Stimulated activated CD8-positive, alpha-beta memory T cell treated with anti-CD3 and anti-CD28 coated beads, Interleukin-4, amount 100 ng/mL, for 48 hours (primary cell): ENCODE measurements at places on chromosomes 12 and 14.

- no peak for DNase-seq
These were observed 186.8 kb upstream of the PRICKLE1 start for GRCh38 chr12:42776396-42776795.

DNA sequence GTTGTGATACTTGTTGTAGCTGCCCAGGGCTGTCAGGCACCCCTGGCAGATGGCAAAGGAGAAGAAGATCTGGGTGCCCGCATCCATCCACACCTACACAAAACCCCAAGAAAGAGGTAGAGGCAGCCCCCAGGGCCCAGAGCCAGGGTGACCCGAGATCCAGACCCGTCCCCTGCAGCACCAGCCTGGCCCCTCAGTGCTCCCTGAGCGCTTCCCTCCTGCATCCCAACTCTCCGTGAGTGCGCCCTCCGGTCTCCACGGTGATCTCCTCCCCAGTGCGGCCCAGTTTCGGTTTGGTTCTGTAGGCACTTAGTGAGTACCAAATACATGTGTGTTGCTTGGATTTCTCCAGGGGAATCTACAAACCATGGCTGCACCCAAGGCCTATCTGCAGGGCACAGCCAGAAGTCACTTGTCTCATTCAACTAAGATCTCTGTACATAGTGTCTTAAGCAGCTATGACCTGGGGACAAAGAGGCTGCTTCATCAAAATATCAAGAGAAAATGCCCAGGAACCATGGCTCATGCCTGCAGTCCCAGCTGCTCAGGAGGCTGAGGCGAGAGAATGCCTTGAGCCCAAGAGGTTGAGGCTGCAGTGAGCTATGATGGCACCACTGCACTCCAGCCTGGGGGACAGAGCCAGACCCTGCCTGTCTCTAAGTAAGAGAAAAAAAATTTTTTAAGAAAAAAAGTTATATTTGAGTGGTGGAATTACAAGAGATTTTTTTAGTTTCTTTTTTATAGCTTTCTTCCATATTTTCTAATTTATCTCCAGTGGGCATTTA lies 15.9 kb downstream of the SLC6A12 start:
- no peak for DNase-seq

GRCh38 chr14:76938092-76938500 lies 90.4 kb downstream of the IRF2BPL start:
- no peak for DNase-seq

DNA sequence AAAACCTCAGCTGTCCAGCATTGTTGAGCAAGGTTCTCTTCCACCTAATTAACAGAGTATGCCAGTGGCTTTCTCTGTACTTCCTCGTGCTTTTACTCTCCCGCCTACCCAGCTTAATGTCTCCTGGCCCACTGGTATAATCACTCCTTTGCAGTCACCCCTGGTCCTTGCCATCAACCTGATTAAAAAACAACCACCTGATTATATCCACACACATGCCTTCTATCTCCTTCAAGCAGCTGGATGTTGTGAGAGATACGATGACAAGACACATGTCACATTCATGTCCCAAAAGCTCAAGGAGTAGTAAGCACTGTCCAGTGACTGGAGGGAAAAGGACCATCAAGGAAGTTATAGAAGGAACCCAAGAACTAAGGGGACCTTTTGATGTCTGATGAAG lies 241.3 kb upstream of the GRIP1 start:
- no peak for DNase-seq

DNA sequence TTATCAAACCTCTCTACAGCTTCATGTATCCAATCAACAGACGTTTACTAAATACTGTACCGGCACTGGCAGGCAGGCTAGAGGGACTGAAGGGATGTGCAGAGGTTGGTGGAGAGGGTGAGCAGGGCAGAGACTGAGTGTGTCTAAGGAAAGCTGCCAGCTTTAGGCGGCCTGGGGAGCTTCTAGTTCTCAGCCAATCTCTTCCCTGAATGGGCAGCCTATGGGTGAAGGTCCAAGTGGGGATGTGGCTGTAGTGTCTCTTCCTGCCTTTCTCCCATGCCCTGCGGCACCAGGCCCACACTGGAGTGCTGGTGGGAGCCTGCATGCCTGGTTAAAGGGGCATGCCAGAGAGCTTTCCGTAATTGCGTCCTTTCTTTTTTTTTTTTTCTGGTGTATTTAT lies 239.8 kb downstream of the CACNA1C start:
- no peak for DNase-seq

DNA sequence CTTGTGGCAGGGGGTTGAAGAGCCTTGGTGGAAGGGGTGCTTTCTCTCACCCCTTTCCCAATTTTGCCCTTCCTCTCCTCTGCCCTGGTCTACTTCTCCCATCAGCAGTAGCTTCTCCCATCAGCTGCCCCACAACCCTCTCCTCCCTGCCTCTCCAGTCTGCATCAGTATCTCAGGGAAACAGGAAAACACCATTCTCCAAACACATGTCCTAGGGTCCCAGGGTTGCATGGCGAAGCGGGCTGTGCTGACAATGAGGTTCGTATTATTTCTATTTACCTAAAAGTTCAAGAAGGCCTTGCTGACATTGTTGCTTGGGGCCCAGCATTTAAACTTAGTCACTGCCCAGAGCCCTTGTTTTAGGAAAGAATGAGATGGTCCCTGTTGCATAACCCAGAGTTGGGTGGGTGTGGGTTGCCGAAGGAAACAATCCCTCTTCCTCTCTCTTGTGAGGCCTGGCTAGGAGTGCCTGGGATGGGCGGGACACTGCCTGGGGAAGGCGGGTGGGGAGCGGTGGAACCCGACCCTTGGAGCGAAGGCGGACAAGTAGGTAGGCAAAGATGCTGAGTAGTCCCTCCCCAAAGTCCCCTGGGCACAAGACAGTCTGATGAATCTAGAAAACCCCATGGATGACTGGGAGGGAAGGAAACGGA lies 1.3 kb upstream of the IGFBP6 start:
- no peak for DNase-seq

DNA sequence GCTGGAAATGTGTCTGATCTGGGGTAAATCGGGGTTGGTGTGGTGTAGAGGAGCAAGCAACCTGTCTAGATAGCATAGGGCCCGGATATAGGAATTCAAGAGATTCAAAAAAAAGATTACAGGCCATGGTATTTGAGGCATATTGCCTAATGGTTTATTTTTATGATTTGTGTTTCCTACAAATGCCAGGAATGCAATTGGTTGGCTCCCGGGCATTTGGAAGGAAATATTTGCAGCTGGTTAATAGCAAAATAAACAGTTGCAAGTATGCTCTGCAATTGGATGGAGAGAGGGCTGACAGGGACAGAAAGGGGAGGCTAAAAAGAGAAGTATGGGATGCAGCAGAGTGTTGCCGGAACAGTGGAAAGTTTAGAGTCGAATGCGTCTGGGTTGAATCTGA lies 315.6 kb upstream of the ATP2B1 start:
- no peak for DNase-seq

DNA sequence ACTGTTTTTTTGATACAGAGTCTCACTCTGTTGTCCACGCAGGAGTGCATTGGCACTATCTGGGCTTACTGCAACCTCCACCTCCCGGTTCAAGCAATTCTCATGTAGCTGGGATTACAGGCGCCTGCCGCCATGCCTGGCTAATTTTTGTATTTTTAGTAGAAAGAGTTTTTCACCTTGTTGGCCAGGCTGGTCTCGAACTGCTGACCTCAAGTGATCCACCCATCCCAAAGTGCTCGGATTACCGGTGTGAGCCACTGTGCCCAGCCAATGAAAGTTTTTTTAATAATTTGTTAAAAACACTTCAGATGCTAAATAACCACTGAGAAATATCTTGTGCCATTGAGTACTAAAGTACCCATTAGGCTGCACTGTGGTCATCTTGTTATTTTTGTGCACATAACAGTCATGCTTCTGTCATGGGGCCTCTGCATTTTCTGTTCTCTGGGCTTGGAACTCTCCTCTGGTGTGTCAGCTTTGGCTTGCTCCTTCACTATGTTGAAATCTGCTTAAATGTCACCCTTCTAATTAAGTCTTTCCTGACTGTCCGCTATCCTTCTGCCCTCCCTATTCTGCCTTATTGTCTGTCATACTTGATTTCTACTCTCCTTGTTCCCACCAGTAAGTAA lies 105.1 kb downstream of the KTN1 start:
- no peak for DNase-seq

GRCh38 chr12:48947727-48948126 lies 9.6 kb downstream of the ARF3 start:
- no peak for DNase-seq
